Stimulated activated CD8-positive, alpha-beta memory T cell treated with anti-CD3 and anti-CD28 coated beads, Interleukin-15, amount 100 ng/mL, for 48 hours (primary cell): ENCODE measurements at places on chromosomes 3 and 15.

- DNase-seq = no peak
These were observed 322.6 kb downstream of the THSD4 start for GRCh38 chr15:71437919-71438318.

- DNase-seq = no peak
These were observed 381.3 kb downstream of the TIGIT start for GRCh38 chr3:114675104-114675503.

DNA sequence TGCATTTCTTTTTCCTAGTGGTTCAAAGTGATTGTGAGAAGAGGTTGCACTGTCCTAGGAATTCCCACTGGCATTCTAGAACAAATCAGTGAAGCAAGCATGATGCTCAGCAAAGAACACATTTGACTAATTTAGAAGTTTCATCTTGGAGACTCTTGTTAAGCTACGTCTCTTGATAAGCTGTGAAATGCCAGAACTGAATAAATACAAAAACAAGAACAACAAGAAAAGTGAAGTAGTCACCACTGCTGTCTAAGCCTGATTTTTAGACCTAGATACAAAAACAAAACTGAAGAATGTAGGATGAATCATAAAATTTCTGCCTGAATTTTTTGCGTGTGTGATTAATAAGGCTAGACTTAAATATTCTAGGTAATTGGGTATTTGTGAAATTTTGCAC, 1162.4 kb downstream of the TUSC7 start:
- DNase-seq = no peak

DNA sequence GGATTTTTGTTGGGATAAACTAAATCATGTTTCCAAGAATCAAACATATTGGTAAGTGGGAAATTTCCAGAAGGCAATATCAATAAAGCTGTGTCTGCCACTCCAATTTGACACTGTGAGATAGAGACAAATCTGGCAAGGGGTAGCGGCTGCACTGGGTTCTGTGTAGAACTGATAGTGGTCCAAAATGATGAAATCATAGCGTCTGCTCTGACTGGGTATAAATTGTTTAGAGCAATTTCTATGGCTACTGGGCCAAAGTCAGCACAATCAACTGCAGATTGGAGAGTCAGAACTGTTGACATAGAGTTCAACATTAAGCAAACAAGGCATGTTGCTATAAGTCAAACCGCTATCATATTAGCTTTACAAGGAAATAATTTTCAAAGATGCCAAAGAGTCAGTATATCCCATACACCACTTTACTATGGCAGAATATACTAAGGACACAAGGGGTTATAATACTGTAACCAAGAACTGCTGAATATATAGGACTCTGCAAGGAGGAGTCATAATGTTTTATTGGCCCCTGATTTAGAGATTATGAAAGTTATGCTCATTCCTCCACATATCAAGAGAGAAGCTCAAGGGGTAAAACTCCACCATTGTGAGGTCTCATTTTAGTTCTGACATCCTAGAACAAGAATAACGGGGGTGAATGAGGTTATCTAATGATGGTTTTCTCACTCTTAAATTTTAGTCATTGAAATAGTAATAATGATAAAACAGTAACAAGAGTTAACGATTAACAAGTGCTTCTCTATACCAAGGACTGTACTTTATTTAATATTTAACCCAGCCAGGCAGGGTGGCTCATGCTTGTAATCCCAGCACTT, 309.7 kb upstream of the GADL1 start:
- DNase-seq = no peak

GRCh38 chr3:17078926-17079465, 194.2 kb downstream of the PLCL2 start:
- no peak for DNase-seq

- no peak for DNase-seq
These were observed 313.6 kb upstream of the ATP11B start for GRCh38 chr3:182479419-182480336.

DNA sequence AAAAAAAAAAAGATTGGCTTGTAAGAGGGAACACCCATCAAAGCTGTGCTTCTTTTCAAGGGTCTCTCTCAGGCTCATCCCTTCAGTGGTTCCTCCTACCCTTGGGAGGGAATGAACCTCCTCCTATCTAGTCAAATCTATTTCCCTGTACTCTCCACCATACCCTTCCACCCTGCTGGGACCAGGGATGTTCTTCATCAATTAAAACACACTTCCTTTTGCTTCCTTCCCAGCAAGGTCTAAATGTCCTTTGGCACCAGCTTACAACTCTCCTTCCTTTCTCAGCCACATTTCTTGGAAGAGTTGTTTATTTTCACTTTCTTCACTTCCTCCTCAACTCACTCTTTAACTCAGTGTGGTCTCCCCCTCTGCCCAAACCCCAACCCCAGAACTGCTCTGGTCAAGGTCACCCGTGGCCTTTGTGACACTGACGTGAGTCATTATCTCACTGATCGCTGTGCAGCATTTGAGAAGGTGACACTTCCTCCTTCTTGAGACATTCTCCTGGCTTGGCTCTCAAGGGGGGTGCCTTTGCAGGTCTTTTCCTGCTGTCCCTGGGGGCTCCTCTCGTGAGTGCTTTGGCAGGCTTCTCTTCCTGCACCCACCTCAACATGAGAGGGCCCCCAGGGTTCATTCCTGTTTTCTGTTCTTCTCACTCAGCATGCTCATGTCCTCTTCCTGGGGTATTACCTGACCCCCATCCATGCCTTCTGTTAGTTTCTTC, 210.5 kb upstream of the TLE3 start:
- peak; percentile 52 for DNase-seq
